ENCODE measurements at places on chromosomes 4 and X.

GRCh38 chr4:176052744-176053143, 12.9 kb upstream of the WDR17 start:
- DNase-seq: peak; percentile 52

DNA sequence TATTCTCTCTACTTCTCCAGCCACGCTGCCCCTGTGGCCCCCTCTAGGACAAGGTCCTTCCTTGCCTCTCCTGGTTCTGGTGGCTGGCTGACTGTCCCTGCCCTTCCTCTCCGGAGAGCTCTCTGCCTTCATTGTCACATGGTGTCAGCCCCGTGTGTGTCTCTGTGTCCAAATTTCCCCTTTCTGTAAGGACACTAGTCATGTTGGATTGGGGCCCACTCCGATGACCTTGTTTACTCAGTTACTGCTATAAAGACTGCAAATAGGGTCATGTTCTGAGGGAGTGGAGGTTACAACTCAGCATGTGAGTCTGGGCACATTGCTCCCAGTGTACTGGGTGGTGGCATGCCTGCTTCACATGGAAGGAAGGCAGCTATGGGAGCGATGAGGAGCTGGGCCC, 129.5 kb upstream of the PSAPL1 start:
- DNase-seq: no peak

GRCh38 chr4:27692868-27693634, 832.4 kb downstream of the STIM2 start:
- no peak for DNase-seq

GRCh38 chrX:76202471-76202870, 29.6 kb downstream of the PBDC1 start:
- no peak for DNase-seq

GRCh38 chr4:173526027-173526482, 4.0 kb downstream of the HAND2 start:
- peak; percentile 4 for DNase-seq

DNA sequence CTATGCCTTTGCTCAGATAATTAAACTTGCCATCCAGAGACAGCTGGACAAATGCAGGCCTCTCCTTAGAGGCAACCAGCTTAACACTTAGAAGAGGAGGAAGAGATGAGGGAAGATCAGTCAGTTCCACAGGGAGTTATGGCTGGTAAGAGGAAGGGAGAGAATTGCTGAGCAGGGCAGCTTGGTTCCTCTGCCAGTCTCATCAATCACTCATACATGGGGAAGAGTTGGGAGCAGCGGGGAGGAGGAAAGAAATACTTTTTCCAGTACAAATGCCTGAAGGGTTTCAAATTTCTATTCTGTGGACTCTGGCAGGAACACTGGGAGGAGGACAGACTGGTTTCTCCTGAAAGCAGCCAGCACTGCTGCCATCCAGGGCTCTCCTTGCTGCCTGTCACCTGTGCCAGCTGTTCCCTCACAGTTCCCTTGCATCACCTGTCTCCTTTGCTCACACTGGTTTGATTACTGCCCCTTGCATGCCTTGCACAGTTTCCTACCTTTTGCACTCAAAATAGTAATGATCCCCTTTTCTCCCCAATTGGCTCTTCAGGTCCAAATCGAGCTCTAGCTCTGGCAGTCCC, 59.5 kb downstream of the PGRMC2 start:
- DNase-seq: no peak

DNA sequence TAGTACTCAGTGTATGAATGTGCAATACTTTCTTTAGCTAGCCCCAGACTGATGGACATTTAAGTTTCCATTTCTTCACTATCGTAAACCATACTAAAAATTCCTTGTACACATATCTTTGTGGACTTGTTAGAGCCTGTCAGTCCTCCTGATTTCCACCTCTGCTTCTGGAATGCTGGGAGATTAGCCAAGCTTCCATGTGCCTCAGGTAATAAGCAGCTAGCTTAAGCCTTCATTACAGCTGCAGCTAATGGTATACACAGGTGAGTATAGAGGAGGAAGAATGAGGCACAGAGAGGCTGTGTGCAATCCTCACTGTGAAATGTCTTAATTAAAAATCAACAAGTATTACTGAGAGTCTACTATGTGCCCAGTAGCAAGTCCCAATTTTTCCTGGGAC, 9.8 kb downstream of the SMIM9 start:
- no peak for DNase-seq

Data from GM10248 (cell line).